Heart left ventricle (tissue), 16 donors: ENCODE measurements at places on chromosomes 13 and 19. TPM values are rescaled to one million over a fixed set of nuclear protein-coding genes. Genes with fewer than 3 reads are reported as not detected.

The SYNGR4 gene
- not detected for polyA plus RNA-seq

The UBE2L5 gene
- polyA plus RNA-seq, result not detected

The ATP4A gene
- not detected for polyA plus RNA-seq

The SIGLEC11 gene
- polyA plus RNA-seq, result 0.80 TPM

The BRME1 gene
- 0.46 TPM for polyA plus RNA-seq

The NECTIN2 gene
- polyA plus RNA-seq, result 96.5 TPM

The ZDHHC20 gene
- 9.9 TPM for polyA plus RNA-seq

The EMP3 gene
- 60.5 TPM for polyA plus RNA-seq

The TMEM238 gene
- not detected for polyA plus RNA-seq
